ENCODE measurements at places on chromosomes 11 and 22.

DNA sequence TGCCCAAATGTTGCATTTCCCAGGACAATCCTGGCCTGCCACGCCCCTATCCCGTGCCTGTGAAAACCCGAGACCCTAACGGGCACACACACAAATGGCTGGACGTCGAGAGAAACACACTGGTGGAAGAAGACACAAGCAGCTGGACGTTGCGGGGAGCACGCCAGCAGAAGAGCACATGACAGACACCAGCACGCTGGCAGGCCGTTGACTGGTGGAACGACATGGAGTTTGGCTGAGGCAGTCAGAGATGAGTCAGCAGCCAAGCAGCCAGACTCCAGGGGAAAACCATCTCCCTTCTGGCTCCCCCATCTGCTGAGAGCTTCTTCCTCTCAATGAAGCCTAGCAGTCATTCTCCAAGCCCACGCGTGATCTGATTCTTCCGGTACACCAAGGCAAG is 606.7 kb upstream of the LRRC4C start:
- no peak for DNase-seq

- no peak for DNase-seq
Measured at GRCh38 chr11:61254403-61255025, 13.5 kb downstream of the PGA5 start.

- DNase-seq: no peak
Measured at GRCh38 chr11:18790883-18791206, 753 bp downstream of the PTPN5 start.

GRCh38 chr11:47186076-47186699 is at the start of gene PACSIN3:
TSS of gene PACSIN3 (minus strand) at chr11:47186434. CDS start at chr11:47182727, 3,707 bp downstream.
- no peak for DNase-seq

DNA sequence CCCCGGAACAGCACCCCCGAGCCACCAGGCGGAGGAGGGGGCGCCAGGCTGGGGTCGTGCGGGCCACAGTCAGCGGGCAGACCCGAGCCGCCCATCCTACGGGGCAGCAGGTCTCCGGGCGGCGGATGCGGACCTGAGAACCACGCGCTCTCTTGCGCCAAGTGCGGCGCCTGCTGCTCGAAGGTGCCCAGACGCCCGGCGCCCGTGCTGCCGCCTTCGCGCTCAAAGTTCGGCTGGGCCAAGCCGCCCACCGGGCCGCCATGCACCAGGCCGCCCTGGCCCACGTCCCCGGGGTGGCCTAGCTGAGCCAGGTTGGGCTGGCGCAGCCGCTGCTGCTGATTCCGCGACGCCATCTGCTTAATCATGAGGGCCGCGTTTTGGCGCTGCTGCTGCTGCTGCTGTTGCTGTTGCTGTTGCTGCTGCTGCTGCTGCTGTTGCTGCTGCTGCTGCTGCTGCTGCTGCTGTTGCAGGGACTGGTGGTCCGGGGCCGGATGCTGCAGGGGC is 3.0 kb downstream of the MN1 start:
- DNase-seq: no peak

DNA sequence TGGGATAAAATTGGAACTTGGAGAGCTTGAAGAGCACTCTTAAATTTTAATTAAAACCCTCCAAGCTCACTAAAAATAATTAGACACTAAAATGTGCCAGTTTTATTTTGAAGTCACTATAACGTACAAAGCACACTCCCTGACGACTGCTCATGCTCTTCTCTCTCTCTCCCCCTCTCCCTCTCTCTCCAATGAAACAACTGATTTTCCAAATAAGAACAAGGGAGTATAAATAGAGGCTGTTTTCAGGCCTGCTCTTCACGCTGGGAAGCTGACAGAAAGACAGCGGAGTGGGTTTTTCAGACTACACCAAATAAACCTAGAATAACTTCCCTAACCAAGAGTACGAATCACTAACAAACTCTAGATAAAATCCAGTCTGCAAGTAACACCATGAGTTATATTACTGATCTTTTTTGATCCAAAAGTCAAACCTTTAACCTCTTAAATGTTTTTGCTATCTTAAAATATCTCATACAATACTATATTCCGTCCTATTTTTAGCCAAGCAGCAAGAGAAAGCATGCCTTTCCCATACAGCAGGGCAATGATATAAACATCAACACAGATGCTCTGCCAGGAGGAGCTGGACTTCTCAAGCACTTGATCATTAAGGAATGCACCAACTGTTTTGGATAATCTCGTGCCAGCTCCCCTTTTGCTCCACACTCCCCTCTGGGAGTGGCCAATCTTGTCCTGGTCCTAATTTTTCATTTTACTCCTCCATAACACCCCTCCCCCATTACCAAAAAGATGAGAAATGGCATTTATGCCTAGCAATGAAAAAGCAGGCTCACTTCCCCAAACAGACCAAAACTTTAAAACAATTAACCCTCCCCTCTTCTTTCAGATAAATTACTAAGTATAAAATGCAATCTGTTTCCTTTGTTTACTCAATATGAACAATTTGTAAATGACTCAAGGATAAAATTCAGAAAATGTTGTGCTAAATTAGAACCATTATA is 116.9 kb downstream of the SOX6 start:
- no peak for DNase-seq

- no peak for DNase-seq
Measured at GRCh38 chr11:4049006-4049405, 45.6 kb upstream of the RRM1 start.

DNA sequence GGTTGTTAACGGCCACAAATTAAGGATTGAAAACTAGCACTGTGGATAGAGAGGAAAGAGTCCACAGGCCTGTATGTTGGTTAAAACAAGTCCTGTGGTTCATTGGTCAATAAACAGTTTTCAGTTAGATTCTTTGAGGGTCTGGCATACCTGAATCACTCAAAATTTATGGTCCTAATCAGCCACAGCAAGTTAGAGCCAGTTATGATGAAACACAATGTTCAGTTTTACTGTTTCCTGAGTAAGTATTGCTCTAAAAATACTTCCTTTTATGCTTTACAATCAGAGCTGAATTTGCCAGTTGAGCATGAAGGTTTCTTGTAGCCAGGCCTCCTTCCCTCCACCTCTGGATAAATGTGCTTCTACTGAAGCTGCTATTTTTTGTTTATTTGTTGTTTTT is 12.9 kb upstream of the CAT start:
- no peak for DNase-seq

DNA sequence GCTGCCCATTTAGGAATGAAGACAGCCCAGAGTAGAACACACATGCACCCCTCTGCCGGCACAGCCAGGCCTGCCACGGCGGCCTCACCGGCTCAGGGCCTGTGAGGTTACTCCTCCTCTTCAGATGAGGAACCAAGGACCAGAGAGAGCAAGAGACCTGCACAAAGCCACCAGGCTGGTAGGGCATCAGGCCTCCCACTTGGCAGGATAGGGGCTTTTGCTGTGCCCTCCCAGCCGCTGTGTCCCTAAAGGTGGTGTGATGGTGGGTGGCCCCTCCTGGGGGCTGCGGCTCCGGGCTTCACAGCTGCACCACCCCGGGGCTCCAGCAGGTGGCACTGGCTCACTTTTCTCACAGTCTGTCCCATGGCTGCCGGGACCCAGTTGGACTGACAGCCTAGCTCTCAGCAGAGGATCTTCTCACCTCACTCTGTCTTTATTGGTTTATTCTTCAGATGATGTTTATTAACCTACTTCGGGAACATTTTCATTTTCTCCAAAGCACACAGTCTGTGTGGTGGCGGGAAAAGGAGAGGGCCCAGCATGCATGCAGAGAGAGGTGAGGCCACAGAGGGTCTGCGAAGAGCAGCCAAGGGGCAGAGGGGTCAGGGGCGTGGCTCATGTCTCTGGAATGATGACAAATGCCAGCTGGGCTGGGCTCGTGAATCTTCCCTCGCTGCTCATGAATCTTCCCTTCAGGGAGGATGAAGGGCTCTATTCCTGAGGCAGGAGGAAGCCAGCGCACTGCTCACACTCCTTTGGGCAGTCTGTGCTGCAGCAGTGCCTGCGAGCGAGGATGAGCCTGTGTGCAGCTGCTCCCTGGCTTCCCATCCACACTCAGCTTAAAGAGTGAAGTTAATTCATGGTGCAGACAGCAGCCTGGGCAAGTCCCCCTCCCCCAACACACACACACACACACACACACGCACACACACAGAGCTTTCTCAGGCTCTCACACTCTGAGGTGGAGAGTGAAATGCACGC is 101.1 kb upstream of the PITPNB start:
- DNase-seq: no peak

GRCh38 chr11:63020671-63021291 is 5.1 kb upstream of the SLC22A8 start:
- DNase-seq: no peak

- no peak for DNase-seq
Measured at GRCh38 chr11:129896062-129896461, 684 bp upstream of the NFRKB start.

All from cortex of kidney (tissue), 1 donor.